ENCODE measurements at places on chromosomes 1 and 21. TPM values are rescaled to one million over a fixed set of nuclear protein-coding genes. Genes with fewer than 3 reads are reported as not detected.

PM20D1 gene
- total RNA-seq = 2.3 TPM

GRCh38 chr1:84430546-84430945 lies 32.3 kb downstream of the DNASE2B start:
- no peak for DNase-seq

RSPO1 gene
- not detected for total RNA-seq

DNA sequence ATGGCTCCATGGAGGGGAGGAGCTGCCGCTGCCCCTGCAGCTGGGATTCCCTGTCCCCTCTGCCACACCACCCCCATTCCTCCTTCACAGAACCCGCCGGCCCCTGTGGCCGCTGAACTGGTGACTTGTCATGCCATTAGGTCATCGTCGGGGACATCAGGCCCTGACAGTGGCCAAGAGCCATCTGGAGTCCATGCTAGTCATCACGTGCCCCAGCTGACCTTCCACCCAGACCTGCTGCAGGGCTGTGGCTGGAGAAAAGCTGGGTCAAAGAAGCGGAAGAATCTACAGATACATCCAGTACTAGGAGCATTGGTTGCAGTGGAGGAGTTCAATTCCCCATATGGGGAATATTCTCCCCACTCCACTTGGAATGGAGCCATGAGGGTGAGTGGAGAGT lies 78.1 kb downstream of the KCNJ15 start:
- no peak for DNase-seq

- no peak for DNase-seq
Observed at GRCh38 chr1:56824938-56825337, 5.7 kb upstream of the FYB2 start.

- DNase-seq = no peak
Observed at GRCh38 chr1:169869426-169869825, 24.3 kb downstream of the SCYL3 start.

DNA sequence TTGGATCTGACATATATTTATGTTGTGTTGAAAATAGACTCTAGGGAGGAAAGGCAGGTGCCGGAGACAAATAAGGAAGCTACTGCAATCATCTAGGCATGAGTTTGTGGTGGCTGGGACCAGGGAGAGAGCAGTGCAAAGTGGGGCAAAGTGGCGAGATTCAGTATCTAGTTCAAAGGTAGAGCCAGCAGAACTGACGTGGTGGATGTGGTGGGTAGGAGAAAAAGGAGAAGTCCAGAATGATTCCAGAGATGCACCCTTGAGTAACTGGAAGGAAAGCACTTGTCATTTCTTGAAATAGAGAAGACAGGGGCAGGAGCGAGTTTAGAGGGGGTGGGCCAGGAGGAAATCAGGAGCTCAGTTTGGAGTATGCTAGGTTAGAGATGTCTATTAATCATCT lies 275.2 kb downstream of the KAZN start:
- DNase-seq = no peak

GRCh38 chr1:207883660-207884250 lies 27.2 kb downstream of the CD34 start:
- DNase-seq = no peak

- DNase-seq = no peak
Observed at GRCh38 chr21:44568261-44568660, 5.3 kb upstream of the KRTAP10-4 start.

DNA sequence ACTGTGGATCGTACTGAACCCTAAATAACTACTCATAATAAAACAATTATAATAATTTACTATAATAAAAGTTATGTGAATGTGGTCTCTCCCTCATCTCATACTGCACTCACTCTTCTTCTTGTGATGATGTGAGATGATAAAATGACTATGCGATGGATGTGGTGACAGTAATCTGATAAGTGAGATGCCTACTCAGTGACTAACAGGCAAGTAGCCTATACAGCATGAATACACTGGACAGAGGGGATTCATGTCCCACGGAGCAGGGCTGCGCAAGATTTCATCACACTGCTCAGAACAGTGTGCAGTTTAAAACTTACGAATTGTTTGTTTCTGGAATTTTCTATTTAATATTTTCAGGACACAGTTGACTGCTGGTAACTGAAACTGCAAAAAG lies 304.0 kb downstream of the DUSP10 start:
- DNase-seq = no peak

DNA sequence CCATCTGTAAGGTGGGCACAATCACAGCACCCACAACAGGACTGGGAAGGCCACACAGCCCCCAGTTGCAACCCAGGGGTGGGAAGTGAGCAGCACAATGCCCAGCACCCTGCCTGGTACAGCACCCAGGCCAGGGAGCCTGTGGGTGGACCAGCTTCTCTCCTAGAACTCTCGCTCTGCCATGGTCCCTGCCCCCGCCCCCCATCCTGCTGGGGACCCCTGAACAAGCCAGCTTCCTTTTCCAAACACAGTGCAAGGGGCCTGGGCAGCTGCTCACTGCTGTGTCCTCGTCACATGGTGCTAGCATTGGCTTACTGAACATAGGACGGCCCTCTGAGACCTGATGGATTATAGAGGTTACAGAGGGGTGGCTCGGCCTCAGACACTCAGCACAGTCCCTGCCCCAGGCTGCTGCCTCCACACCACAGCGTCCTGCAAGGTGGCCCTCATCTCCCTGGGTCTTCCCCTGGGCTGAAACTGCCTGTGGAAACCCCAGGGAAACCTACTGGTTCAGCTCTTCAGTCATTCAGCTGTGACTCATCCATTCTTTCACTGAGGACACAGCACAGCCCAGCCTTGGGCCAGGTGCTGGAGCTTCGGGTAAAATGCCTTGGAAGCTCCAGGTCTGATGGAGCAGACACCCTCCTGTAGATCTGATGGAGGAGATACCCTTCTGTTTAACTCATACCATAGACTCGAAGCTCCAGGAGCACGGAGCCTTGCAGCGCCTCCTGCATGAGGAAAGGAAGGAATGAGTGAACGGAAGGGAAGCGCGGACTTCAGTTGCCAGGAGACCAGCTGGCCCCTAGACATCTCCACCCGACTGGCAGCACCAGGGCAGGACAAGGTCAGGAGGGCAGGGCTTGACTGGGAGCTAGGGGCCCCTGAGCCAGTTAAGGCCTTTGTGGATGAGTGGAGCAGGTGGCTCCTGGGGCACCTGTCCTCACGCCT lies 8.1 kb upstream of the PRDM16 start:
- DNase-seq = no peak

VSIG8 gene
- total RNA-seq = not detected

WNT3A gene
- total RNA-seq = not detected

- DNase-seq = no peak
Observed at GRCh38 chr1:18109058-18109755, 1.6 kb downstream of the IGSF21 start.

DNA sequence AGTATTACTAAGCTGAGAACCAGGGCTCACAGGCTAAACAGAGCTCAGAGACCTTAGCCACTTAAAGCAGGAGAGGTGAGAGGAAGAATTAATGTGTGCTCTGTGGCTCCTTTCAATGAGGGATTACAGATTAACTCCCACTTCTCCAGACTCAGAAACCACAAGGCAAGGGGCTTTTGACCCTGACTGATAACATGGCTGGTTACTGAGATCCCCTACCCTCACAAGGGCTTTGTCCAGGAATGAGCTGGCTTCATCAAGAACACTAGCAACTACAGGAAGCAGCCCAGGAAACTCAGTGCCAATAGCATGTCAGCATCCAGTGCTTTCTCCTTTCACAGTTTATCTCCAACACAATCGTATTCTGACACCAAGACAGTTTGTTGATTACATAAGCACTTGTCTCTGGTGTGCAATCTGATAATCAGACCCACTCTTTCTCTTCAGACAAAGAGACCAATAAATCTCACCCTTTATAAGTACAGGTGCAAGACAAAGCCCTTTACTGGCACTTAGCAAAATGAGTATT lies 38.8 kb downstream of the ERI3 start:
- DNase-seq = no peak

DNA sequence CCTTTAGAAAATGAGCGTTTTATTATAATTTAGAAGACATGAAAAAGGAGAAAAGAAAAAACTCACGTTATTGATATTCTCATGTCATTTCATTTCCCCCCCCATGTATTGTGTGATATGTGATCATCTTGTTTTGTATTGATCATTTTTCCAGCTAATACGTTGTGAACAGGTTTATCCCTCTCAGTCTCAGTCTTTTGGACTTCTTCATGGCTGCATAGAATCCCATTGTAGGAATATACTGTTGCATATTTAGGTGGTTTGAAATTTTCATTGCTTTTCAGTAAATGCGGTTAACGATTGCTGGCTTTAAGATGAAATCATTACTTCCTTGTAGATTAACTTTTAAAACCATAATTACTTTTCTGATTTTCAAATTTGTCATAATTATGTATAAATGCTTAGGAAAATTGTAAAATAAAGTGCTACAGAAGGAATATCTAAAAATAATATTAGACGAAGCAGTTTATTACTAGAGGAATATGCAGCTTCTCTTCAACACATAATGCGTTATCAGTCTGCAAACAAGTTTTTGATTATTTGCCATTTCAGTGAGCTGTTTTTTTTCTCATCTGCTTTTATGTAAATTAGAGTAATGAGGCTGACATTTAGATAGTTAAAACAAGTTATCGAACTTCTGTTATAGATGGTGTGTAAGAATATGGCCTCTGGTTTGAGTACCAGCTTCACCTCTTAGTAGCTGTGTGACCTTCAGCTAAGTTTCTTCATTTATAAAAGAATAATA lies 1.8 kb downstream of the SON start:
- no peak for DNase-seq

- no peak for DNase-seq
Observed at GRCh38 chr1:166066107-166066506, 100.7 kb downstream of the FAM78B start.

GRCh38 chr1:208637181-208637580 lies 393.0 kb upstream of the PLXNA2 start:
- no peak for DNase-seq

DNA sequence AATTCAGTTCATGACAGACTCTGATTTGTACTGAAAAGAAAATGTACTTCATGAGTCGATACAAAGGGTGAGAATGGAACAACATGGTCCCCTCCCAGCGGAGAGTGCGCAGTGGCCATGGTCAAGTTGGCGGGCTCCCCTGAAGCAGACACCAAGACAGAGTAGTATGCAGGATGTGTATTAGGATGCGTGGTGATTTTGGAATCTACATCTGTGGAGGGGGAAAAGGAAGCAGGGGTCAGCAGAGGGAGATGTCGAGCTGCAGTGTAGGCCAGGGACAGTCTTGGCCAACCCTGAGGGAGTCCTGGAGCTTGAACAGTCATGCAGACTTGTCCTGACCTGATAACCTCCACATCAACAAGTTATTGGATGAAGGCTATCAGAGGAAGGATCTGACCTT lies 481.0 kb downstream of the OMA1 start:
- no peak for DNase-seq

GRCh38 chr1:89603651-89604413 lies 29.1 kb upstream of the LRRC8C start:
- DNase-seq = no peak

LIN28A gene
- not detected for total RNA-seq

ERG gene
- total RNA-seq = not detected

DNA sequence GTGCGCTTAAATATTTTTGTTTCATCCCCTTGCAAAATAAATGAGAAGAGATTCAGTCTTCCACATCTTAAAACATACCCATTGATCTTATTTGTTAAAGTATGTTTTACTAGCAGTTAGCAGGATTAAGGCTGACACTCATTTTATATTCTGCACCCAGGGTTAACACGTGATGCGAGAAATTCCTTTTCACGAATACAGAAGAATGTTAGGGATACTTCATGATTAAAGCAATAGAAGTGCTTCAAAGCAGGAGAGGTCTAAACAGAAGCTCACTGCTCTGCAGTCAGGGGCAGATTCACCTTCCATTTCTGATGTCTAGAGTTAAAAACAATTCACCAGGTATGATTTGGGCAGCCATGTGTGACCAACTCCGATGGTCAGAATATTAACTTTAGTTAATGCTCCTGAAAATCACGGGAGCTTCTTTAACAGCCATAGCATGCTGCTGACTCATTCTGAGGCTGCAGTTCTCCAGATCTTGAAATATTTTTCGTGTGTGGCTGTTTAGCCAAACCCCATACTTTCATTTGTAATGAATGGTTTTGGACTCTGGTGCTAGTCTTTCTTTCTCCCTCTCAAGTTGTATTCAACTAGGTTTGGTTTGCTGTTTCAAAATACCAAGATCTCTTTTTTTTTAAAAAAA lies 19.7 kb downstream of the BCAR3 start:
- no peak for DNase-seq

CD1B gene
- total RNA-seq = not detected

- no peak for DNase-seq
Observed at GRCh38 chr1:201982082-201982622, 296 bp upstream of the RNPEP start.

DNA sequence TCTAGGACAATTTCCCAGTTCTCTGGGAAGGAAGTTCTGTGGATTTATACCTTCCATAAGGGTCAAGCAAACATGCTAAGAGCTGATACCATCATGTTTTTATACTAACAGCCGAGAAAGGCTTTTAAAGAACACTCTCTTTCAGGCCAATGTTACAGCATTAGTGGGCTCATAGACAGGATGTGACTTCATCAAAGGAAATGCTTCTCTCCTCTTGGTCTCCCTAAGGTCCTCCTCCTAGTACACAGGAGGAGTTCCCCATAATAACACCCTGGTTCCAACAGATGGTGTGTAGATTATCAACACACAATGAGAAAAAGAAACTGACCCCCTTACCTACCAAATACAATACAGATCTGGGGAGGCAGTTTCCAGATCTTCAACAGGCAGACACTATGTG lies 26.7 kb upstream of the GLIS1 start:
- DNase-seq = no peak

GGPS1 gene
- total RNA-seq = 46.8 TPM

- no peak for DNase-seq
Observed at GRCh38 chr1:212677573-212677972, 22.1 kb downstream of the BATF3 start.

FCRL4 gene
- 0.68 TPM for total RNA-seq

GRCh38 chr1:212229654-212230053 lies 55.6 kb upstream of the PPP2R5A start:
- DNase-seq = no peak

GRCh38 chr21:42539931-42540343 lies 26.3 kb downstream of the SLC37A1 start:
- DNase-seq = no peak

- no peak for DNase-seq
Observed at GRCh38 chr1:175678471-175678870, 64.9 kb downstream of the TNR start.

AADACL3 gene
- not detected for total RNA-seq

DNA sequence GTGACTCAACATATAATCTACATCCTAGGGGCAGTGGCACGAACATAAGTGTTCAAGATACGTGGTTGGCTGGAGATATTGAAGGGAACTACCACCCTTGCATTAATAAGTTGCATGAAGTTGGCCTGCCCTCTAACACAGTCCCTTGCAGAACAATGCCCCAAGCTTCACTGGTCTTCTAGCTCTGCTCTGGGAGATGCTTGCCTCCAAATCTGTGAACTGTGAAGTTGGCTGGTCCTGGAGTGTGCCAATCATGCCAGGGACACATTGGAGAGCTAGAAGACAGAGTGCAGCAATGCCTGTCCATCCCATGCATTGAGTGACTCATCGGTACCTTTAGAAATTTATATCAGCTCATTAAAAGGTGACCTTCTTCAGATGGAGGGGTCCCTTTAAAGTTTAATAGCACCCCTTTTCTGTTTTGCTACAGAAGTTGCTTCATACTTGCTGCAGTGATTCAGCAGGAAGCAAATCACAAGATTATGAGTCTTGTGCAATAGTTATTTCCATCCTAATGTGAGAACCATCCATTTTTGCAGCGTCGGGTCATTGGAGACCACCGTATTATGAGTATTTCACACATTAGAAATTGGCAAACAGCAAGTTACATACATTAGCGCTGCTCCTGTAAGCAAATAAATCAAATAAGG lies 55.2 kb upstream of the KAZN start:
- no peak for DNase-seq
